ENCODE measurements at places on chromosomes 7 and 10. TPM values are rescaled to one million over a fixed set of nuclear protein-coding genes. Genes with fewer than 3 reads are reported as not detected.

The ZNF365 gene
- 0.65 TPM for polyA plus RNA-seq

The EGR2 gene
- polyA plus RNA-seq: 1.1 TPM

The MSMB gene
- not detected for polyA plus RNA-seq

The FGFBP3 gene
- 3.0 TPM for polyA plus RNA-seq

The DMBT1 gene
- 0.06 TPM for polyA plus RNA-seq

The SEMA3C gene
- polyA plus RNA-seq: 29.3 TPM

Data from left renal cortex interstitium (tissue), 4 donors.